ENCODE measurements at places on chromosomes 3 and 15.

DNA sequence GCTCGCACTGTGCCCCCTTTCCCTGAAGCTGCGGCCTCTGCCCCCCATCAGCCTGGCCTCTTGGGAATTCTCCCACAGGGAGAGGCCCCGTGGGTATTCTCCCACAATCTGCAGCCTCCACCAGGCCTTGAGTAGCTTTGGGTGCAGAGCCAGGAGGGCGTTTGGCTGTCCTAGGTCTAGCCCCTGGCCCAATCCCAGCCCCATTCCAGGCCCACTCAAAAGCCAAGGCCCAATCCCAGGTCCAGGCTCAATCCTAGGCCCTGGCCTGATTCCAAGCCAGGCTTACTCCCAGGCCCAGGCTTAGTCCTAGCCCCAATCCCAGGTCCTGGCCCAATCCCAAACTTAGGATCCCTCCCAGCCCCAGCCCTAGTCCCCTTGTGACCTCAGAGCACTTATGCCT lies 59.8 kb downstream of the CHCHD4 start:
- DNase-seq: no peak

DNA sequence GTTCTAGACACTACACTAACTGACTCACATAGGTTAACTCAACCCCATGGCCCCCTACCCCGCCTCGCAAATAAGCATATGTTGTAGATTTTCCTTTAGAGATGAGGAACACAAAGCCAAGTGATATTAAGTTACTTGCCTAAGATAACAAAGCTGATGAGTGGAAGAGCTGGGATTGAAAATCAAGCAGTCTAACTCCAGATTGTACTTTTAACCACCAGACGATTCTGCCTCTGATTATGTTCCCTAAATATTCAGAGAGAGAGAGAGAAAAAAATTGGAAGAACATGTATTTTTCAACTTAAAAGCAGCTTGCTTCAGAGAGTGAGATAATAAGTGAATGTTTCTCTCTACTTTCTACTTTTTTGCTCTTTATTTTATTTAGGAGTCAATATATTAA lies 66.9 kb upstream of the THBS1 start:
- no peak for DNase-seq

GRCh38 chr15:53565721-53566120 lies 193.7 kb downstream of the WDR72 start:
- no peak for DNase-seq

- no peak for DNase-seq
These were observed 13.0 kb downstream of the CPA3 start for GRCh38 chr3:148878095-148878494.

DNA sequence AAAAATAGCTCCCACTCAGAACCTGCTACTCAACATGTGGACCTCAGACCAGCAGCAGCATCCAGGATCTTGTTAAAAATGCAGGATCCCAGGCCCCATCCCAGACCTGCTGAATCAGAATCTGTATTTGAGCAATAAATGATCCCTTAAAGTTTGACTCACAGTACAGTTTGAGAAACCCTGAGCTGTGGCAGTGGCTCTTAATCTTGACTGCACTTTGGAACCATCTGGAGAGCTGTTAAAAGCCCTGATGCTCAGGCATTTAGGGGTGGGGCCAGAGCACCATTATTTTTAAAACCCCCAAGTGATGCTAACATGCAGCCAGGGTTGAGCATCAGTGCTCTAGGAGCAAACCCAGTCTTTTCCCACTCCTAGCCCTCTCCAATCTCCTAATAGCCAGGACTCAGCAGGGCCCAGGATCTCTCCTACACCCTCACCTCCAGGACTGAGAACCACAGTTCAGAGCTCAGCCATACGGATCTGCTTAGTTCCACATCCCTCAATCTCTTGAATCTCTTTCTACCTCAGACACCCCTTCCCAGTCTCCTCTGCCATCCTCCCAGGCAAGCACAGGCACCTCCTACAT lies 10.2 kb downstream of the RFTN1 start:
- DNase-seq: no peak

- no peak for DNase-seq
These were observed 25.7 kb downstream of the IQGAP1 start for GRCh38 chr15:90413411-90414379.

DNA sequence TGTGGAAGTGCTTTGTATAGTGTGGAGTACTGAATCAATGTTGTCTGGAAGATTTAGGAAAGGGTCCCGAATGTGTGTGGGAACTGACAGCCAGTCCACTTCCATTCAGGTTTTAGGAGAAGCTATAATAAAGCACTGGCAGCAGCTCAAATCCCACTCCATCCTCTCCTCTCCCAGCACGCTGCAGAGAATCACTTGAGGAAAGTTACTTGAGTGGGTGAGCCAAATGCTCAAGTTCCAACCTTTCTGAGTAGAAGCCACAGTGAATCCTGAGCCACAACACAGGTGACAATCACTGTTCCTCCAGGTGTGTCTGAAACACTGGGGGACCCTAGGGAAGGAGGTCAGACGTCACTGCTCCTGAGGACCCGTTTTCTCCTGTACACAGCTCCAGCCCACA lies 106.5 kb downstream of the TIGIT start:
- no peak for DNase-seq

- no peak for DNase-seq
These were observed 37.1 kb downstream of the NANOGP8 start for GRCh38 chr15:35047996-35048395.

DNA sequence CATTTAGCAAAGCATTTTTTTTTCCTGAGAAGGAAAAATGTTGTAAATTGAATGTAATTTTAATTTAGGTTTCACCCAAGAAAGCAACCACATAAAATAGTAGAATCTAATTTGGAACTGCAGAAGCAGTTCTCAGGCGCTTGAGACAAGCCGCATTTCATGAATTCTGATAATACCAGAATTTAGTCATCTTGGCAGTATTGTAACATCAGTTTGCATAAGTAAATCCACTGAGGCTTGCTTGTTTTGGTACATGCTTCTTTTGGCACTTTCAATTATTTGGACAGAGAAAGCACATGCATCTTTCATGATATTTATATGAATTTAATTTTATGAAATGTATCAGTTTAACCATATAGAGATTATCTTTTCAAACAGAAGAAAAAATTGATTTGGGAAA lies 389.7 kb upstream of the ROBO1 start:
- no peak for DNase-seq

DNA sequence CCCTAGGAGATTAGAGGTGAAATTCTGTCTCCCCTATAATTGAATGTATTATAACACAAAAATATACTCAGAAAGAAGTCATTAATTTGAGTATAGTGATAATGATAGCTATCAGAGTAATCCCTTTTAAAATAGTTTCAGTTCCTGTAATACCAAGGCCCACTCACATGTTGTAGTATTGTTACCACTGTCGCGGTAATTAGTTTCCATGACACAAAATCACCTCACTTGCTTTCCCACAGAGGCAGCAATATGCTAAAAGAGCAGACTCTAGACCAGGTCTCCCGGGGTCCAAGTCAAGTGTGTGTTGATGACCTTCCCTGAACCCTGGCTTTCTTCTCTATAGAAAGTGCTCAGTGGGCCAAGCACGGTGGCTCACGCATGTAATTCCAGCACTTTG lies 39.5 kb upstream of the NSMCE3 start:
- no peak for DNase-seq

- DNase-seq: no peak
These were observed 109.0 kb upstream of the SLC2A2 start for GRCh38 chr3:171135549-171135948.

- no peak for DNase-seq
These were observed 134.4 kb downstream of the WNT5A start for GRCh38 chr3:55352668-55353067.

GRCh38 chr15:28260722-28261121 lies 61.3 kb downstream of the HERC2 start:
- DNase-seq: no peak

GRCh38 chr3:124657138-124657537 lies 73.1 kb upstream of the UMPS start:
- DNase-seq: no peak

All from RWPE2 (cell line).